ENCODE measurements at places on chromosomes 12 and 14.

DNA sequence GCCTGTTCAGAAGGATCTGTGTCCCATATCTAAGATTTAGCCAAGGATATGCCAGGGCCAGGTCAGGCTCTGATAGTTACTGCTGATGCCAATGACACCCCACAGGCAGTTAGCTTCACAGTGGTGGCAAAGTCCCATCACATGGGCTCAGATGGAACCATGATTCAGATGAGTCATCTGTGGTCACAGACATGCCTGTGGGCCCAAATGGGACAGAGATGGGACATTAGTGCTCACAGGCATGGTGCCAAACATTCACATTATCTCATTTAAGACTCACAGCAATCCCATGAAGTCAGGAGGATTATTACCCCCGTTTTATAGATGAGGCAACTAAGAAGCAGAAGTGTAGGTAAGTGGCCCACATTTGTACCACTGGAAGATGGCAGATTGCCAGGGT is 207.8 kb downstream of the DPF3 start:
- DNase-seq, result no peak

DNA sequence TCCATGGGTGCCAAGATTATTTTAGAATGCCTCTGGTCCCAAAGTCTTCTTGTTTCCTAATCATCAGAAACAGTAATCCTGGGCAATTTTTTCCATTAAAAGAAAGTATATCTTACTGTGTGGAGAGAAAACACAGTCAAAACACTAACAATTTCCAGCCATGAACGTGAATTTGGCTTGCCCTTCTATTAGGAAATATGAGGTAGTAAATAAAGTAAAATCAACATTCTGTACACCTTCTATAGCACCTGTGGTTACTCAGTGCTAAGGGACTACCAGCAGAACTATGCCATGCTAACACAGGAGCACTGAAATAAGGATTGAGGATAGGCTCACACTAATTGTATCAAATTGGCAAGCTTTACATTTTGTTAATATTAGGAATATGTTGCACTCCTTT is 60.1 kb downstream of the NTN4 start:
- DNase-seq, result no peak

DNA sequence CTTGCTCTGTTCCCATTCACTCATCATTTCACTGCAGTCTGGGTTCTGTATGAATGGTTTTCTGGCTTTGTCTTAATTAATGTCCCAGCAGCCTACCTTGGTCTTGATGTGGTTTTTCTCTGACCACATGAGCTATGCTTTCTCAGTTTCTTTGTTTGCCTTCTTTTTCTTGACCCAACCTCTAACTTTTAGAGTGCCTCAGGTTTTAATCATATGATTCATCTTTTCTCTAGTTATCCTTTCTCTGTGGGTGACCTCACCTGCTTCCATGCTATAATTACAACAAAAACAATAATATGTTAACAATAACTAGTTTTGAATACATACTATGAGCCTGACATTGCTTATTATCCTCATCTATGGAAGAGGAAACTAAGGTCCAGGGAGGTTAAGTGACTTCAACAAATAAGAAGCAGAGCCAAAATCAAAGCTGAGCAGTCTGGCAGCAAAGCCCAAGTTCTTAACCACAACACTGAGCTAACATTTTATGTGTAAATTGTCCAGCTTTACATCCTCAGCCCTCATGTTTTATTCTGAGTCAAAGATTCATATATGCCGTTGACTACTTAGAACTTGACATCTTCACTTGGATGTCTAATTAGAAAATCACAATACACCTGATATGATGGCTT is 4.7 kb upstream of the EPYC start:
- no peak for DNase-seq

- DNase-seq, result no peak
Measured at GRCh38 chr14:59160506-59160905, 28.0 kb upstream of the DAAM1 start.

DNA sequence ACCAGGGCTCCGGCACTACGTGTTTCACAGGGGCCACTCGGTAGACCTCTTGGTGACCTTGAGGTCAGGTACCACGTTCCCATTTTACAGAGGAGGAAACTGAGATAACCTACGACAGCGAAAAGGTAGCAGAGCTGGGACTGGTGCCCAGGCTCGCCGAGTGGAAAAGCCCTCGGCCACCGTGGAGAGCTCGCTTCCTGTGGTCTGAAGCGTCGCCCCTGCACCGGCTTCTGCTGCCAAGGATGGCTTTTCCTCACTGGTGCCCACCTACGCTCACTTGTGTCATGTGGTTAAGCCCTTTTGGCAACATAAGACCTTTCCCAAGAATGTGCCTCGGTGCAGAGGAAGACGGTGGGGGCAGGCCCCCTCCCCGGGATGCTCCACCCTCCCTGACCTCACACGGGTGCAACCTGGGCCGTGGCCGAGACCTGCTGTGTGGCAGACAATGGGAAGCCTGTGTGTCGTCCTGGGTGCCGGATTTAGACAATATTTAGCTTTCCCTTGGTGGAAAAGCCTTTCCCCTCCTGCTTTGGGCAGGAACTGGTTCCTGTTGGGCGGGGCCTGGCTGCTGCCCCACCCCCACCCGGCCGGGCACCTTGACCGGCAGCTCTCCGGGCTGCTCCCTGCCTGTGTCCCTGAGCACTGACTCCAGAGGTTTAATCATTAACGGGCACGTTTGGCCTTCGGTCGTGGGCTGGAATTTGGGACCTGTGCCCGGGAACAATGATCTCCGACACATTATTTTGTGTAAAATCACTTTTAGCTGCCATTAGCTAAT is 32.4 kb upstream of the PPP1R13B start:
- no peak for DNase-seq

DNA sequence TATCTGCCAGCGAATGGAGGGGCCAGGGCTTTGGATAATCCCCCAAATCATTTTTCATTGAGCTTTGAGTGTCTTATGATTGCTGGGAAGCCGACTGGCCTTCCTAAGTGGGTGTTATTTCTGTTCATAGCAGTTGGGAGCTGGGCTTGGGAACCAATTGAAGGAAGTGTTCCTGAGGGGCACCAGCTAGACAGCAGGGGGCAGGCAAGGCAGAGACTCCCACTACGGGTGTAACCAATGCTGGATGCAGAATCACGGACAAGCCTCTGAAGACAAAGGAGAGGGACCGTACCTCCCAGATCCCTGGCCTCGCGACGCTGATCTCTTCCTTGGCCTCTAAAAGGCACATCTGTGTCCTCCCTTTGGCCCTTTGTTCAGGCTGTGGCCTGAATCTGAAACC is 149.0 kb upstream of the PRMT8 start:
- DNase-seq, result no peak

DNA sequence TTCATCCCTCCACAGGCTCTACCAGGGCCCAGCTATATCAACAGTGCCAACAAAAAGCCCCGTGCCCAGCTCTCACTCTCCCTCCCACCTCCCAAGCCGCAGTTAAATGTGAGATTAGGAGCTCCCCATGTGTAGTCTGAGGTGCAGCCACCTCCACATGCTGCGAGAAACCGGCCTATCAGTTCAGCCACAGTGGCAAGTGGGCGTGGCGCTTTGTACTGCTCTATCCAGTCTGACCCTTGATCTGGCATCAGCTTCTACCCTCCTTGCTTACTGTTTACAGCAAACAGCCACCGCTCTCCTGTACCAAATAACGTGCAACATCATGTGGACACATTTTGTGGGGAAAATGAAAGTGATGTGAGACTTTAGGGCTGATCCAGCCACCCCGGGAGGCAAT is 1.7 kb downstream of the PLEK2 start:
- DNase-seq, result no peak

DNA sequence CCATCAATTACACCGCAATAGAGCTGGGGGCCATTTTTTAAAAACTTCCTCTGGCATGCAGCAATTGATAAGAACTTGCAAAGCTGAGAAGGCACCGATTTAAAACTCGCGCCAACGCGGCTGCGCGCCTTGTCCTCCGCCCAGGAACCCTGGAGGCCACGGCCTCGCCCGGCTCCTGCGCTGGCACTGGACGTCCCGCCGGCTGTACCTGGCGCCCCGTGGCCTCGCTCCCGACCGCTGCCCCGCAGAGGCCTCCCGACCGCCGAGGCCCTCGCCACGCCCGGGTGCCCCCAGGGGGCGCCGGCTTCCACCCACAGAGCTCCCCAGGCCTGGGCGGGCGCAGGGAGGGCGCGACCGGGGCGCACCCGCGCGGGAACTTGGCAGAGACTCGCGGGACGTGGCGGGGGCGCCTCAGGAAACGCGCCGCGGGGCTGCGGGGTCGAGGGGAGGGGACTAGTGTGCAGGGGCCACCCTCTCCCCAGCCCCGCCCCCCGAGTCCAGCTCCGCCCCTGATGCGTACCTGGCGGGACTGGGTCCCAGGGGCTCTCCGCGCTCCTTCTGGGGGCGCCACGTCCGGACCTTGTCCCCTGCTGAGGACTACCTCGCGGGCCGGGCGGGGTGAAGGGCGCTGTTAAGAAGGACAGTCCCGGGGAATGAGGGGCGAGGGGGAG is 65.7 kb downstream of the TNFAIP2 start:
- DNase-seq, result no peak

DNA sequence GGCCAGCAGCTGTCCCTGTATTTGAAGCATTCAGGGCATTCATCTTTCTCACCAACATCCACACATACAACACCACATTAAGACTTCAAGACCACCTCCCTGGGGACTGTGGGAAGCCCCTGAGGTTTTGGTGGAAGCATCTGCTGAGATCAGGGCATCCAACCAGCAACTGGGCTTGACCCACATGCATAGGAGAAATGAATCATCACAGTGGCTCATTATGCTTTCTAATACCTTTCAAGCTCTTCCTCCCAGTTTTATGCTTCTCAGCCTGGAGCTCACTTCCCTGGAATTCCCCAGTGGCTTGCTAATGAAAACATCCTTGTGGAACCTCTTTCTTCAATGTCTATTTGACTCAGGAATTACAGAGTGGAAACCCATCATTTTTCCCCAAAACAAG is 21.4 kb upstream of the CMKLR1 start:
- DNase-seq, result no peak

GRCh38 chr14:105852378-105853088 is 326.1 kb downstream of the TMEM121 start:
- no peak for DNase-seq

- no peak for DNase-seq
Measured at GRCh38 chr14:75147423-75148071, 20.7 kb upstream of the NEK9 start.

- DNase-seq, result no peak
Measured at GRCh38 chr14:20412411-20412810, 890 bp downstream of the TEP1 start.

DNA sequence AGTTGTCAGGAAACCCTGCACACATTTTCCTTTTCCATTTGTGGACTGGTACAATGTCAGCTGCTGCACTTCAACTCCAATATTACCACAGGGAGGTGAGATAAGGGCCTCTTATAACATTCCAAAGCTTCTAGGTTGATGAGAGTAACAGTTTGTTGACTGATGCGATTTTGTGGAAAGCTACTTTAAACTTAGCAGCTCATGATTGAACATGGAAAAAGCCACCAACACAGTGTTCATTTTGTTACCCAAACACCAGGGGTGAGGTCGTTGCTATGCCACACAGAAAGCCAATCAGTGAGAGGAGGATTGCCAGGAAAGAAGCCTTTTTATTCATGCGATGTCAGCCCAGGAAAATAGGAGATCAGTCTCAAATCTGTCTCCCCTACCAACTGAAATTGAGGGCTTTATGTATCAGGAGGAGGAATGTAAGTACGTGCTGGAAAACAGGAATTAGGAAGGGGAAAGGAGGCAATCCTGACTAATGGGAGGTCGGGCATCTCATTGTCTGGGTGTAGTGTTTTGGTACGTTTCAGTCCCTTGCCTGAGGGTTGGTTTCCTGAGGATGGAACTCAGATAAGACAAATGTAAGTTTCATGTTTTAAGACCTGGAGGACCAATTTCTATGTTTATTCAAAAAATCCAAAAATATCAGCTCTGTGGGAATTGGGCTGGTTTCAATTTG is 92.7 kb upstream of the PLEKHA5 start:
- no peak for DNase-seq

DNA sequence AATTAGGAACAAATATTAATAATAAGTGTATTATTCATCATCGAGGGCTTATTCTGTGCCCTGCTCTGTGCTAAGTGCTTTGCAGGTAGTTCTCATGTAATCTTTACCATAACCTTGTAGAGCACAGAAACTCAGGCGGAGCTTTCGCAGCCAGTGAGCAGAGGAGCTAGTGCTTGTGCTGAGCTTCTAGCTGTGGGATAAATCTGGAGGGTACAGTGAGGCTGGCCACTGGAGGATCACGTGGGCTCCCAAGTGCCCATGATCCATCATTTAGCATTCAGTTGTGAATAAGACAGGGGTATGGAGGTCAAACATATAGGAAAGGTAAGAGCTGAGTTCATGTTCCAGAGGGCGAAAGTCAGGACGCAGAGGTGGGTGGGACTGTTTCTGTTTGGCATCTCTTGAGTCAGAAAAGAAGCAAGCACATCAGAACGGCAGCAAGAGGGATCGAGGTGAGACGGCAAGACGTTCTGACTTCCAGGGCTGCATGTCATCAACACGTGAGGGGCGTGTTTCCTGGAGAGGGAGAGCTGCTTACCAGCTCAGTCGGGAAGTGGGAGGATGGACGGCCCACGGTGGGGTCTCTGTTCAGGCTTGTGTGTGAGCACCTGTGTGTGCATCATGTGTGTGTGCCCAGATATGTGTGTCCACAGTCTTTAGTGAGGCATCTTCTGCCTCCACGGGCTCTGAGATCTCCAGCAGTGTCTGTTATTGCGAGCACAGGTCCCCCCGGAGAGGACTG is 16.8 kb upstream of the KRT80 start:
- DNase-seq, result no peak

GRCh38 chr14:95122621-95122945 is 34.7 kb downstream of the DICER1 start:
- no peak for DNase-seq

GRCh38 chr12:54328595-54329337 is 3.8 kb downstream of the COPZ1 start:
- no peak for DNase-seq

GRCh38 chr12:127041985-127042625 is 1224.9 kb upstream of the TMEM132C start:
- DNase-seq, result no peak

DNA sequence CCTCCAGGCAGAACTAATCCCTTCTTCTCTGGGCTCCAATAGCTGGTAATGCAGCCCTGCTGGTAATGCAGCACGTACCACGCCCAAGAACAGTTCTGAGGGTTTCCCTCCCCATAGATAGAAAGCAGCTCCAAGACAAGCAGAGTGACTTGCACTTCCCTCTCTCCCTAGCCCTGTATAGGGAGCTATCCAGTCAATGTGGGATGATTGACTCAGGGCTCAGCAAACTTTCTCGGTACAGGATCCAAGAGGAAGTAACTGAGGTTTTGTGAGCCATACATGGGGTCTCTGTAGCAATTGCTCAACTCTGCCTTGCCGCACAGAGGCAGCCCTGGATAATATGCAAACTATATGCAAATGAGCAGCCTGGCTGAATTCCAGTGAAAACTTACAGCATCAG is 15.5 kb upstream of the FKBP4 start:
- DNase-seq, result no peak

GRCh38 chr14:32324601-32325000 is 4.5 kb upstream of the AKAP6 start:
- no peak for DNase-seq

DNA sequence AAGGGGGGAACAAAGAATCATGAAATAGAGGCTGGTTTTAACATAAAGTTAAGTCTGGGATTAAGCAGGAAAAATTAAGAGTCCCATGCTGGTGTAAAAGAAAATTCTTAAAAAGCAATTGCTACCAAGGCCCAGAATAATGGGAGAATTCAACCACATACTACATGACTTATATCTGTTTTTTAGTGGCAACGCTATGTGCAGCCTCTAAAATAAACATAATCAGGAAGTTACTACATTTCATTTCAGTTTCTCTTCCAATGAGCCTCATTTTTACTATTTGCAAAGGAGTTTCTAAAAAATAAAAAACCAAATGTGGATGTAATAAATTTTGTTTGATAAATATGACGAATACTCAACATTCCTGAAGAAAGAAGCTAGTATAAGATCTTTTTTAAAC is 58.1 kb downstream of the CPNE8 start:
- no peak for DNase-seq
